GM13977 (cell line): ENCODE measurements at places on chromosomes 11 and 22.

- no peak for DNase-seq
Observed at GRCh38 chr11:89452780-89453179, 38.4 kb downstream of the NOX4 start.

DNA sequence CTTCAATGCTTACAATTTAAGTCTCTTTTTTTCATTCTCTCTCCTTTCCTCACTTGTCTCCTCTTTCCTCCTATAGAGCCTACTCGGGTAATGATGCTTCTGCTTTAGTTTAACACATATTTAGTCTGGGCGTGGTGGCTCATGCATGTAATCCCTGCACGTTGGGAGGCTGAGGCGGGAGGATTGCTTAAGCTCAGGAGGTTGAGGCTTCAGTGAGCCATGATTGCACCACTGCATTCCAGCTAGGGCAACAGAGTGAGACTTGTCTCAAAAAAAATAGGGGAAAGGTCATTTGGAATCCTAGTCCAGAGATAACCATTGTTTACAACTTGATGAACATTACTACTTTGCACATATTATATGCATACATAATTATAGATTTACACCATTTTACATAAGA lies 1.4 kb upstream of the CCT8L2 start:
- DNase-seq, result no peak

GRCh38 chr11:112016765-112017376 lies 8.3 kb upstream of the DLAT start:
- no peak for DNase-seq

- no peak for DNase-seq
Observed at GRCh38 chr11:23976841-23977271, 520.0 kb upstream of the LUZP2 start.

DNA sequence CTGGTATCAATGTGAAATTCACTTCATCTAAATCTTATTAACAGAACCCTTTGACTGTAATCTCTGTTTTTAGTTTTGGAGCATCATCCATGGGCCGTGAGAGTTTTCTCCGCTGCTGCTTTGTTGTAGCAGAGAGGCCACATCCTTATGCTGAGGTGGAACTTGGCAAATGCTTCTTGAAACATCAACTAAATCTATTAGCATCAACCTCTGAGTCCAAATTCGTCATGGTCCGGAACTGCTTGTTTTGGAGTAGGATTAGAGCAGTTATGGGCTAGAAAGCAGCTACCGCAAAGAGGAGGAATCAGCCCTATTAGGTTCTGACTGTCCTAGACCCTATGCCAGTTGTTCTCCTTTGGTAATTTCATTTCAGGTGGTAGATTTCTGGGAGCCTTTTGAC lies 117.7 kb downstream of the PGR start:
- DNase-seq, result no peak

DNA sequence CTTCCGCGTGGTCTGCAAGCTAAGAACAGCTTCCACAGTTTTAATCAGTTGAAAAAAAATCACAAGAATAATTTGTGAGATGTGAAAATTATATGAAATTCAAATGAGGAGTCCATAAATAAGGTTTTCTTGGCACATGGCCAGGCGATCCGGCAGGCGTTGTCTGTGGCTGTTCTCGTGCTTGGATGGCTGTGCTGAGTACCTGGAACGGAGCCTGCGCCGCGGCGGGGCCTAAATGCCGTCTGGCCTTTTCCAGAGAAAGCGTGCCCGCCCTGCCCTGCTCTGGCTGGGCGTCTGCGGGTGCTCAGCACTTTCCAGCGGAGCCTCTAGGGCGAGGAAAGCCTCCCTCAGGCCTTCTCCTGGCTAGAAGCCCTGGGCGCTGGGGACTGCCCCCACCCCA lies 41.8 kb downstream of the OSBPL5 start:
- DNase-seq, result no peak

DNA sequence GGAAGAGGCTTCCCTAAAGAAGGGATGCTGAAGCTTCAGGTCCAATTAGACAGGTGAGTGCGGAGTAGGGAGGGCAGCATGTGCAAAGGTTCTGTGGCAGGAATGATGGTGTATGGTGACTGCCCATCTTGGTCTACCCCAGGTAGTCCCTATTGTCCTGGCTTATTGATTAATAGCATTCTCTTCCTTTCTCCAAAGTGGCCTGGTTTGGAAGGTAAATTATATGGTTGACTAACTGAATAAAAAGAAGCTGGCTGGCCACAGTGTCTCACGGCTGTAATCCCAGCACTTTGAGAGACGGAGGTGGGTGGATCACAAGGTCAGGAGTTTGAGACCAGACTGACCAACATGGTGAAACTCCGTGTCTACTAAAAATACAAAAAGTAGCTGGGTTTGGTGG lies 230.5 kb downstream of the MIAT start:
- no peak for DNase-seq

GRCh38 chr11:96267496-96268032 lies 75.4 kb downstream of the MAML2 start:
- DNase-seq, result peak; percentile 82

GRCh38 chr11:908273-908672 lies 2.3 kb downstream of the CHID1 start:
- DNase-seq, result no peak

- DNase-seq, result no peak
Observed at GRCh38 chr22:44585559-44586350, 87.7 kb upstream of the RTL6 start.

- DNase-seq, result no peak
Observed at GRCh38 chr11:82004537-82005213, 729.0 kb downstream of the FAM181B start.

- DNase-seq, result no peak
Observed at GRCh38 chr22:37747080-37747714, 50.3 kb downstream of the TRIOBP start.

- DNase-seq, result no peak
Observed at GRCh38 chr11:8032576-8033304, 45.6 kb downstream of the EIF3F start.

DNA sequence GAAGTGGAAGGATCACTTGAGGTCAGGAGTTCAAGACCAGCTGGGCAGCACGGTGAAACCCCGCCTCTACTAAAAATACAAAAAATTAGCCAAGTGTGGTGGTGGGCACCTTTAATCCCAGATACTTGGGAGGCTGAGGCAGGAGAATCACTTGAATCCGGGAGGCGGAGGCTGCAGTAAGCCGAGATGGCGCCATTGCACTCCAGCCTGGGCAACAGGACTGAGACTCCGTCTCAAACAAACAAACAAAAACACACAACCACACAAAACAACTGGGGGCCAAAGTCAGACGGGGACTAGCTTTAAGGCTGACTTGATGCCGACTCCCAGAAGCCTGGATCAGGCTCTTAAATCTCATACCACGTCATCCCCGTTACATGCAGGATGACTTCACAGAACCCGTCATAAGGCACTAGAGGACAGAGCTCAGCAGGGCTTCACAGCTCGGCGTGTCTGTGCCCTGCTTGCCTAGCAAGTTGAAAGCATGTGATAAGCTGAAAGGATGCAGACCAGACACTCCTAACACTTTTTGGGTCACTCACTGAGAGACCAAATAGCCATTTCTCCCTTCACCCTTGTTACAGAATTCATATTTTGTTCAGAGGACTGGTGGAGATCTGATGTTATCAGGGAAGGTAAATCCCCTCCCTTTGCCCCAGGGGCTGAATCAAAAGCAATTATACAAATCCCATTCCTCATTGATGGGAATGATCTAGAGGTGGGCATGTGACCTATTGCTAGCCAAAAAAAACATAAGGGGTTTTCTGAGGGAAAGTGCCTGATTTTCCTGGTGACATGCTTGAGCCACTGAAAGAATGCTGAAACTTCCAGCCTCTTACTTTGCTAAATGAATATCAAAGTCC lies 65.4 kb downstream of the GAB2 start:
- DNase-seq, result no peak

GRCh38 chr11:65524014-65524740 lies 706 bp upstream of the SCYL1 start:
- DNase-seq, result no peak

DNA sequence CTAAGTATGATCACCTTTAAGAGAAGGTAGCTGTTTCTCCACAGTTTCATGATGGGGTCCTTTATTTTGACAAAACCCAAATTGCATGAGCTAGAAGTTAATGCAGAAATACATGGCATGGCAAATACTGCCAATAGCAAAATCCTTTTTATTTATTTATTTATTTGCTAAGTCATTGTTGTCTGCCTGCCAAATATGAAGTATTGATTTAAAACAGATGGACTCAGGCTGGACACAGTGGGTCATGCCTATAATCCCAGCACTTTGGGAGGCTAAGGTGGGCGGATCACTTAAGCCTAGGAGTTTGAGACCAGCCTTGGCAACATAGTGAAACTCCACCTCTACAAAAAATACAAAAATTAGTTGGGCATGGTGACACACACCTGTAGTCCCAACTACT lies 52.4 kb downstream of the LARGE2 start:
- DNase-seq, result no peak

GRCh38 chr11:120392793-120393192 lies 56.6 kb downstream of the ARHGEF12 start:
- DNase-seq, result no peak

DNA sequence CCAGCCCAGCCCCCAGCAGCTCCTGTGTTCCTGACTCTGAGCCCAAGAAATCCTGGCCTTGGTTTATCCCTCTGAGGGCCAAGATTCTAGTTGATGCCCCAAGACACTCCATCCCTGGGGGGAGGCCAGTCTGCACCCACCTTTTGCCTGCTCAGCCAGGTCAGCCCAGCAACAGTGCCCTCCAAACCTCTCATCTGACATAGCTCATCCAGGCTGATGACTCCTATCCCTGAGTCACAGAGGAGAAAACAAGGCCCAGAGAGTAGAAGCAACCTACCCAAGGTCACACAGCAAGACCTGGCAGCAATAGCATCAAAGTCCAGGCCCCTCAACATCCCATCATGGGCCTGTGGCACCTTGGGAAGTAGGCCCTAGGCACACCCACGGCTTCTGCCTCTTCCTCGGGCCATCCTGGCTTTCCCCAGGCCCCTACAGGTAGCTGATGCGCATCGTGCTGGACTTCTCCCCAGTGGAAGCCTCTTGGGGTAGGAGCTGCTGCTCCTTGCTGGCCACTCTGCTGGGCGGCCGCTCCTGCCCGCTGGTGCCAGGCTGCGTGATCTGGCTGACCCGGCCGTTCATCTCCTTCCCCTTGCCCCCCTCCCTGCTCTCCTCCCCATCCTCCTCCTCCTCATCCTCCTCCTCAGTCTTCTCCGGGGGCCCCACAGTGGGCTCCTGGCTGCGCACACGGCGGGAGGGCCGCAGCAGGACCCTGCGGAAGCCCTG lies 6.0 kb downstream of the SSTR3 start:
- no peak for DNase-seq

DNA sequence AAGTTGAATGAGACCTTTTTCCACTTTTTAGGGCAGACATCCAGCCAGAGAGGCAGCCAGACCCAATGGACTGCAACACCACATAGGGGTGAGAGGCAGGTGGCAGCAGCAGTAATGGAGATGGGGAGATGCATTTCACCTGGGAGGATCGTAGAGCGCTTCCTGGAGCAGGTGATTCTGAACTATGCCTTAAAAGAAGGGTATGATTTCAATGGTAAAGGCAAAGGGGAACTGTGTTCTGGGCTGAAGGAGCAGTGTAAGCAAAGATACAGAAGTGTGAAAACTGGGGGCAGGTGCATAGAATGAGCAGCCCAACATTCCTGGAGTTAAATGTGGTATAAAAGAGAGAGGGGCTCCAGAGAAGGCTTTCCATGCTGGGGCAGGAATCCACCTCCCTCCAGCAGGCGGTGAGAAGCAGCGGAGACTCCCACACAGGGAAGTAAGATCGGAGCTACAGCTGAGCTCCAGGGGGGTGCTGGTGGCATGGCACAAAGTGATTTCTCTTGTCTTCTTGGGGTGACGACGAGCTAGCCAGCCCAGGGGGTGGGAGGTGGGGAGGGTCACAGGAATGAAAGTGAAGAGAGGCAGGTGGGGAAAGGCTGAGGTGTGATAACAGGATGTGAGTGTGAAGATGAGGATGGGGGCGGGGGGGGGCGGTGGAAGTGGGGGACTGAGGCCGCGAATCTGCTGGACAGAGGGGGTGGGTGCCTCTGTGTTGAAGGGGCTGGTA lies 4.3 kb upstream of the SERHL2 start:
- no peak for DNase-seq

GRCh38 chr11:104654181-104654813 lies 244.0 kb downstream of the CASP12 start:
- no peak for DNase-seq

DNA sequence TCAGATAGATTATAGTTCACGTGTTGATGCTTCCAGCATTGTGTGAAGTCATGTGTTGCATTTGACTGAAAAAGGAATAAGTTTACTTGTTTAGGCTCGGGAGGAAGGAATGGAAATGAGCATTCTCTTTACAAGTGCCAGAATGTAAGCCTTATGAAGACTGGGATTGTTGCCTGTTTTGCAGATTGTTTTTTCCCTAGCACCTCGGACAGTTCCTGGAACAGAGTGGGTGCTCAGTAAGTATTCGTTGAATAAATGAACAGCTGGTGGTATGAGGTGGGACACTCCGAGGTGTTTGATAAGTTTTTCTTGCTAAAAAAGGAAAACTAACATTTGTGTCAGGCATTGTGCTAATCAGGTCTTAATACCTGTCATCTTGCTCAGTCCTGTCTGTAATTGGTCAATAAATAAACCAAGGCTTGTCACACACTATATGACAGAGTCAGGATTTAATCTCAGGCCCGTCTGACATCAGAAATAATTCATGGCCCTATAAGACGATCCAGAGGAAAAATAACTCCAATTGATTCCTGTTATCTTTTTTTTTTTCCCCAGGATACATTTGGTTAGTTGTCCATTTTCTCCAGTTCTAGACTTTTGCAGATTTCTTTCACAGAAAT lies 304.7 kb downstream of the NELL1 start:
- DNase-seq, result no peak

GRCh38 chr11:102981324-102981910 lies 25.9 kb upstream of the MMP13 start:
- no peak for DNase-seq
